ENCODE measurements at places on chromosomes 3 and 15.

DNA sequence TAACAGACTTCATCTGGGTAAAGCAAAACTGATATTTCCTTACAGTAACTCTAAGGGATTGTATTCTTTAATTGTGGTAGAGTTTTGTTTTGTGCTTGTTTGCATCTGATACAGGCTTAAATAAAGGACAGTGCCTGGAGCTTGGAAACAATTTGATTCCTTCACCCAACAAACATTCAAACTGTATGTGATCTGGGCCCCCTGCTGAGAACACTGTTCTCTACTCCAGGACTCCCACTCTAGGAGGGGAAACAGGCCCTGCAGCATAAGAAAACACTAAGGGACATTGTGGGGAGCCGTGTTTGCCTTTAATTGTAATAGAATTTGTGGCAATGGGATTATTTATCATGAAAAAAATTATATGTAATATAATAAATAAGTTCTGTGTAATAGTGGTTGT, 56.9 kb downstream of the CTDSPL start:
- no peak for DNase-seq

GRCh38 chr3:11037976-11038375, 45.4 kb downstream of the SLC6A1 start:
- no peak for DNase-seq

- DNase-seq: no peak
Measured at GRCh38 chr3:23404246-23404645, 201.1 kb downstream of the UBE2E2 start.

- DNase-seq: no peak
Measured at GRCh38 chr3:55879901-55880331, 392.8 kb upstream of the WNT5A start.

- DNase-seq: no peak
Measured at GRCh38 chr3:148757238-148758215, 59.8 kb downstream of the AGTR1 start.

GRCh38 chr3:12734960-12735359, 24.1 kb downstream of the TMEM40 start:
- DNase-seq: no peak

DNA sequence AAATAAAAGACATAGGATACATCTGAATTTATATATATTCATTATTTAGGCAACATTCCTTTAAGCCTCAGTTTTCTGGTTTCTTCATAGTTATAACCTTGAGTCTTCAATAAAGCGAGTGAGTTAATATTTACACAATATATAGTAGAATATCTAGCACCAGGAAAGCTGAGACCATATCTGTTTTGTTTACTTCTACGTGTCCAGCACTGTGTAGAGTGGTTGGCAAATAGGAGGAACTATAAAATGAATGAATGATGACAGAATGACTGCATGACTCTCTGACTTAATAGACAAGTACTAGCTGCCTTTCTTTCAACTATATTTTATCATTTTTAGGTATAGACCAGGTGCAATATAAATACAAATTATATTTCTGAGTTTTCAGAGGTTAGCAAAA, 197.8 kb upstream of the RBMS3 start:
- DNase-seq: no peak

- DNase-seq: no peak
Measured at GRCh38 chr3:74906181-74906580, 291.7 kb upstream of the CNTN3 start.

- no peak for DNase-seq
Measured at GRCh38 chr3:171753665-171754408, 56.4 kb downstream of the PLD1 start.

DNA sequence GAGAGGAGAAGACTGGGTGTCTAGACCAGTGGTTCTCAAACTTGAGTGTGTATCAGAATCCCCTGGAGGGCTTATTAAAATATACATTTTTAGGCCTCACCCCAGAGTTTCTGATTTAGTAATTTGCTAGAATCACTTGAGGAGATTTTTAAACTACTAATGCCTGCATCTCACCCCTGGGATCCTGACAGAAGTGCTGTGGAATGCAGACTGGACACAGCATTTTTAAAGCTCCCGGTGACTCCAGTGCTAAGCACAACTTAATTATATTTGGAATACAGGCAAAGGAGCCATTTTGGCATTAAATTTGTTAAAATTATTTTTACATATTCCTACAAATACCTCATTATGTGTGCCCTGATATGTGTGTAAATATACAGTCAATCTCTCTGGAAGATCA, 26.7 kb upstream of the COL6A6 start:
- DNase-seq: no peak

DNA sequence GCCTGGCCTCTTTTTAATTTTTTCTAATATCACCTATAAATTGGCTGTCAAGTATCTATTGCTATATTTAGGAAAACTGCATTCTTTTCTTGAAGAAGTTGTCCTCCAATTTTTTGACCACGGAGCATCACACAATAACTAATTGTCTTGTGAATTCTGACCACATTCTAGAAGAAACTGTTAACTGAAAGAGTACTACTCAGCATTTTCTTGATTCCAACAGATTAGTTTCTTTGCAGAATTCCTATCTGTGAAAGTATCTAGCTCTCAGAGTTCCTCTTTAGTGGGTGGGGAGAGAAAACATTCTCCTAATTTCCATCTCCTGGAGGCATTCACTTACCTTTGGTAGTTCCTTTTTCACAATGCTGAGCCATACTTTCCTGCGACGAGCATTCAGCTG, 31.1 kb downstream of the INO80 start:
- no peak for DNase-seq

DNA sequence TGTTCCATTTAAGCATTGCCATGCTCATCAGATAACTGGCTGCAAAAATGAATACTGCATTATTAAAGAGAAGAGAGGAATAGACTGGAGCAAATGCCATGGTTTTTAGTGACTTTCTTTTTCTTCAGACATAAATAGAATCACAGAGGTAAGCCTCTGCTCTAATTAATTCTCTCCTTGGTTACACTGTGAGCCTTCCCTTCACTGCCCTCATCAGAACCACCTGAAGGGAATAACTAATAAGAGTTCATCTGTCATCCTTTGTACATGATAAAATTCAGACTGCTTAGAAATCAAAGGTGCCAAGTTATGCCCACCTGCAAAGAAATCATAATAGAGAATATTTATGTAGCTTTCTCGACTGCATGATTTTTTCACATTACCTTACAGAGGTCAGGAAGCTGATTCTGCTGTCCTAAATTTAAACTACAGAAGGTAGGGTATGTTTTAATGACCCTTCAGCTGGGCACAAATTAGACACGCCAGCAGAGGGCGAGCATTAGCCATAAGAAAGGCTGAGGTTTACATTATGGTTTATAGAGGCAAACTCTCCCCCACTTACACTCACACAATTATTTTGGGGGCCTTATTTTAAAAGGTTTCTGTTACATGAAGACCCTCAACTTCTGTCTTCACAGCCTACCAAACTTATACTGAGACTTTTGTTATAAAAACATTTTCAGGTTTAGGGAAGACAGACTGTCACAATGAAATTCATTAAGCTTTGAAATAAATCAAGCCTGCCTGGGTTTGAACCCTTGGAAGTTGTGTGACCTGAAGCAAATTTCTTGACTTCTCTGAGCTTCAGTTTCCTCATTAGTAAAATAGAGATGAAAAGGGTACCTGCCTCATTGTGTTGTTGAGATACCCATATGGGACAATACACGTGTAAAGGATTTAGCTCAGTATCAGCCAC, 15.3 kb upstream of the UNC13C start:
- DNase-seq: peak; percentile 61

DNA sequence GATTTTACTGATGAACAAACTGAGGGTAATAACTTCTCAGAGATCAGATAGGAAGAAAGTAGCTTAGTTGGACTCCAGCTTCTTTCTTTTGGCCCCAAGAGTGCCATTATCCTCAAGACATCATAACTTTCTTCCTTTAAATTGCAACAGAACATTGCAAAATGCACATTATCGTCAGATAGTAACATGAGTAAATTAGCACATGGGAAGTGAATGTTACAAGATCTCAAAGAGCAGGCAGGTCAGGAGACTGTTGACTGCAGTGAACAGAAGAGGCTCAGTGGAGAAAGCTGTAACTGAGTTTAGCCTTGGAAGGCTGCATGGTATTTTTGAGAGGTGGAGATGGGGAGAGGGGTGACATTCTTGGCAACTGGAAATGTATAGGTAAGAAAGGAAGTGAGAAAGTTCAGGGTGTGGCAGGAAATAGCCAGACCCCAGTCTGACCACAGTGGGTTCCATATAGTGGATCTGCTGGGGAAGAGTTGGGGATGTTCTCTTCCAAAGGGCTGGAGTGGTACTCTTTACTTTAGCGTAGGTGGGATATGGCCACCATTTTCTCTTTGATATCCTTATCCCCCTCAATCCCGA, 307.7 kb downstream of the RPLP1 start:
- no peak for DNase-seq

GRCh38 chr15:71098920-71099319, 16.4 kb upstream of the THSD4 start:
- DNase-seq: no peak

- DNase-seq: no peak
Measured at GRCh38 chr3:182755308-182755707, 38.0 kb upstream of the ATP11B start.

DNA sequence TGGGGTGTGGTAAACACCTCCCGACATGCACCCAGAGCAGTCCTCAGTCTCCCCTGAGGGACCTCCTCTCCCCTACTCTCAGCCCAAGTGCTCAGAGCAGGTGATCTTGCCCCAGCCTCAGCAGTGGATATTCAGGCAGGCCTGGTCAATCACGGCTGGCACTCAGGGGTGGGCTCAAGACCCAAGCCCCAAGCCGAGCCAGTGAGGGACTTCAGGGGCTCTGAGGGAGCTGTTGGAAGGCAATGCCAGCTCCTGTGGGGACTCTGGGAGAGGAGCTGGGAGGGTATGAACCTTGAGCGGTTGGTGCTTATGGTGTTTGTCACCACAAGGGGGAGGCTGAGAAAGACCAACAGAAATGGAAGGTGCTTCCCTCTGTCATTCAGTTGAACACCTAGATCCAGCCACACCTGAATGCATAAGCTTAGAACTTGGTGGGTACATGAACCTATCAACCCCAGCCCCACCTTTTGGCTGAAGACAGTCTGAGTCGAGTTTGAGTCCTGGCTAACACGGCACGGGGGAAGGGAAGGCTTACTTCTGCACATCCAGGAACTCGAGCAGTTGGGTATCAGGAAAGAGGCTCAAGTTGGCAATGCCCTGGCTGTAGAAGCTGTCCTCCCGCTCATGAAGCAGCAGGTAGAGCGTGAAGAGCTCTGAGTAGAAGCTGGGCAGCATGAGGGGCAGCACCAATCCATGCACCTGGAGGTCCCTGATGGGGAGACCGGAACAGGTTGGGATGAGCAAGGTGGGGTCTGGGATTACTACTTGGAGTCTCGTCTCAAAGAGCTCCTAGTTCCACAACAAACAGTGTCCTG, 19.2 kb downstream of the ALS2CL start:
- peak; percentile 0 for DNase-seq

DNA sequence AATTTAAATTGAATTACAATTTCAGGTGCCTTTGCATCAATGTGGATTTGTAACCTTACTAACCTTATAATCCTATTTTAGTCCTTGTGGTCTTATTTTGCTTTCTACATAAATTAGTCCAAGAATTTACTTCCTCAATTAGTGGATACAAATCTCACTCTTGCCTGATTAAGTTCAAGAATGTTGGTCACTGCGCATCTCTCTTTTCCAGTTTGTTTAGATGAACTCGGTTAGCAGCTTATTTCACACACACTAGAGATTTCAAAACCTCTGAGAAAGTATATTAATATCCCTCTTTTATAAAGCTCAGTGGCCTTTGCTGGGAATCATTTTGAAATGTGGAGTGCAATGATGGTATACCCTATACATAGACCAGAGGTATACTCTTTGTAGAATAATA, 243.4 kb downstream of the DTWD1 start:
- no peak for DNase-seq

DNA sequence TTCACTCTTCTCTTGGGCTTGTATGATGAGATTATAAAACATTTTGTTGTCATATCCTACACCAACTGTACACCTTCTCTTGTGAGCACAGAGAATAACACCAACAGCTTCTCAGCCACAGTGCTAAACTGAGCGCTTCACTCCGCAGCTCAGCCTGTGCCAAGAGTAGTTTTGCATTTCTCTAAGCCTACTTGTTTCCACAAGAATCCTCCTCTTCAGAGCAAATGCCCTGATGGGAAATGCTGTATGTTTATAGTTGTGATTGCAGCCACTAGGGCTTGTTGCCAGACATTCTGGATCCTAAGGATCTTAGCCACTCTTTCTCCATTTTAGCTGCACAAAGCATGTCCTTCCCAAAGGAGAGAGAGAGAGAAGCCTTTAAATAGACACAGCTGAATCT, 138.8 kb upstream of the PLXND1 start:
- no peak for DNase-seq

DNA sequence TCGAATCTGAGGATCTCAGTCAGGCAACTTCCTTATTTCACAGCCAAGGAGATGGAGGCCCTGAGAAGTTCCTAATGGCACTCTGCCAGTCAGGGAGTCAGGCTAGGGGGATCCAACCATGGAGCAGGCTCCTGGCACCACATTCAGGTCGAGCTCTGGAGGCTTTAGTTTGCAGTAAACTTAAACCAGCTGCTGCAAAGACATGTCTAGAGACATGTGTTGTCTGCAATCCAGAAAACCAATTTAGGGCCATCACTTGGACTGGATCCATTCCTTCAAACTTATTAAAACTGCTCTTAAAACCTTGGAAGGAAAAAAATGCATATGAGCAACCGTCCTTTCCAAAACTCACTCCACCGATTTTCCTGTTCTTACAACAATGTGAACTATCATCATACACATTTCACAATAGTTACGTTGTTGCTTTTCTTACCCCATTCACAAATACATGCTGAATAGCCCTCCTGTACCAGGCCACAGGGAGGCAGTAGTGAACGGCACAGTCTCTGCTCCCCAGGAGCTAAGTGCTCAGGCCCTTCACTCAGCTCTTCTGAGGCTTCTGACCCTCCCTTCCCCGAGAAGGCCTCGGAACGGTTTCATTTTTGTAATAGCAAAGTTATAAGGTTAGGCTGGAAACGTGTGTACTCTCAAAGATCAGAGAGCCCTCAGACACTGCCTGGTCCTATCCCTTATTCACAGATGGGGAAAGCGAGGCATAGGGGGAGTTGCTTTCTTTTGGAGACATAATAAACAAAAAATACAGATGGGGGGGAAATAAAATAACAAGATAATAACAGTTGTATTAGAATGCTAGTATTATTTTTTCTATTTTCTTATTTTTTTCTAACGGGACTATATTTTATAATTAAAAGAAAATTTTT, 20.1 kb downstream of the RFT1 start:
- DNase-seq: no peak

DNA sequence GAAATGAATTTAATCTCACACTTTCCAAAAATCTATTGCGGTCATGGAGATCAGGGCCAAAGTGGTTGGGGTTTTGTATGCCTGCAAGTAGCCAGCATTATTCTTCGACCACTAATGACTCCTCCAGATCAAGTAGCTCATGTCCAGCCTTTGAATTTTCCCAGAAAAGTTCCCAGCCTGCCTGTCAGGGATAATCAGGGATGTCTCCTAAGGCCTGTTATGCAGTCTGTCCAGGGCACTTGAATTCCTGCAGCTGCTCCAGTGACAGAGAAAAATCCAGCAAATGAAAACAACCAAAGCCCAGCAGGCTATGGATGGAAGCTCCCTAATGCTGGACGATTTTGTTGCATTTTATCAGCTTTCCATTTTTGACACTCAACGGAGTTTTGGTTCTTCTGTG, 215.4 kb downstream of the ADAMTSL3 start:
- DNase-seq: no peak
